Activated CD4-positive, alpha-beta memory T cell treated with anti-CD3 and anti-CD28 coated beads for 36 hours (primary cell): ENCODE measurements at places on chromosomes 6 and 20. TPM values are rescaled to one million over a fixed set of nuclear protein-coding genes. Genes with fewer than 3 reads are reported as not detected.

The FAM217B gene
- 18.4 TPM for total RNA-seq

The CLIC5 gene
- 8.0 TPM for total RNA-seq

The MRAP2 gene
- not detected for total RNA-seq

The CTAGE9 gene
- not detected for total RNA-seq

DNA sequence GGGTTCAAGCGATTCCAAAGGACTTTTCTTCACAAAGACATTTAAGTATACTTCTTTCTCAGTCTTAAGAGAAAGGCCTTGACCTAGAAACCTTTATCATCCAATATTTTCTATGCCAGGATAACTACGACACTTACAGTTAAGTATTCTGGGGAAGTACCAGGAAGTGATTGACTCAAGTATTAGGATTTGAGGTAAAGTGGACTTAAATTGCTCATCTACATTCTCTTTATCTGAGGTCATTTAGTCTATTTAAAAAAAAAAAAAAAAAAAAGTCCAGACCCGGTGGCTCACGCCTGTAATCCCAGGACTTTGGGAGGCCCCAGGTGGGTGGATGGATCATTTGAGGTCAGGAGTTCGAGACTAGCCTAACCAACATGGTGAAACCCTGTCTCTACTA, 114.7 kb downstream of the ZFAND3 start:
- H3K27ac ChIP-seq, result no peak overlapping the region
- no peak for DNase-seq

GRCh38 chr6:43120101-43120763, 44.1 kb downstream of the PTK7 start:
- H3K4me1 ChIP-seq, result no peaks in the 10 kb centered on the region
- no peak overlapping the region for H3K4me3 ChIP-seq
- H3K27me3 ChIP-seq, result no peaks in the 10 kb centered on the region

DNA sequence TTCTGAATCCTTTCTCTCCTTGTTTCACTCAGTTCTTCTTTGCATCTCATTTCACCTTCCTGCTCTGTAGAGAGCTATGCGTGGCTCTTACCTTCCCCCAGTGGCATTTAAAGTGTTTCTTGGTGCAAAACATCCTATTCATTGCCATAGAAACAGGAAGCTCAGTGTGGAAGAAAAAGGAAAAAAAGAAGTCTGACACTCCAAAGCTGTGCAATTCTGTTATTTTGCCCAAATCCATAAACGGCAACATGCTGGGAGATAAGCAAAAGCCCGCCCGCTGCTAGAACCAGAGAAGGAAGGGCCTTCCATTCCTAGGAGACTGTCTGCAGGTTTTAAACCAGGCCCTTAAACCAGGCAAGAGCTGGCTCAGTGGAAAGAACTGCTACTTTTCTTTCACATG, 247.1 kb downstream of the HIVEP2 start:
- H3K4me3 ChIP-seq, result no peak overlapping the region
- no peak for DNase-seq
- no peaks in the 10 kb centered on the region for H3K36me3 ChIP-seq
- H3K27ac ChIP-seq, result no peak overlapping the region

DNA sequence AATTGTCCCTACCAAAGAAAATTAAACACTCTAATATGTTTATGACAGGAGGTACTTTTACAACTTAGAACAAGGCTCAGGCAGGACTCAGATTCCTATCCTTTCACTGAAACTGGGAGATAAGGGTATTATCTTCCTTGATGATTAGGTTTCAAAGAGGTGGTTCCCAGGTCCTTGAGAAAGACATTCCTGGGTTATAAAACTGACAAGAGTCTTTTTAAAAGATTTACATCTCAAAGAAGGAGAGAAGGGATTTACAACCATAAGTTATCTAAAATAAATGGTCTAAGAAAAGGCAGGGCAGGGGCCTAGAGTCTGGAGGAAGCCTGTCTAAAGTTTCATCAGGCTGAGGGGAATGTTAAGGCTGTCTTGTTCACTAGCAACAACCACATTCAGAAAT, 1492.5 kb downstream of the HACE1 start:
- no peaks in the 10 kb centered on the region for H3K27me3 ChIP-seq
- H3K4me1 ChIP-seq, result no peaks in the 10 kb centered on the region
- no peak overlapping the region for H3K4me3 ChIP-seq

DNA sequence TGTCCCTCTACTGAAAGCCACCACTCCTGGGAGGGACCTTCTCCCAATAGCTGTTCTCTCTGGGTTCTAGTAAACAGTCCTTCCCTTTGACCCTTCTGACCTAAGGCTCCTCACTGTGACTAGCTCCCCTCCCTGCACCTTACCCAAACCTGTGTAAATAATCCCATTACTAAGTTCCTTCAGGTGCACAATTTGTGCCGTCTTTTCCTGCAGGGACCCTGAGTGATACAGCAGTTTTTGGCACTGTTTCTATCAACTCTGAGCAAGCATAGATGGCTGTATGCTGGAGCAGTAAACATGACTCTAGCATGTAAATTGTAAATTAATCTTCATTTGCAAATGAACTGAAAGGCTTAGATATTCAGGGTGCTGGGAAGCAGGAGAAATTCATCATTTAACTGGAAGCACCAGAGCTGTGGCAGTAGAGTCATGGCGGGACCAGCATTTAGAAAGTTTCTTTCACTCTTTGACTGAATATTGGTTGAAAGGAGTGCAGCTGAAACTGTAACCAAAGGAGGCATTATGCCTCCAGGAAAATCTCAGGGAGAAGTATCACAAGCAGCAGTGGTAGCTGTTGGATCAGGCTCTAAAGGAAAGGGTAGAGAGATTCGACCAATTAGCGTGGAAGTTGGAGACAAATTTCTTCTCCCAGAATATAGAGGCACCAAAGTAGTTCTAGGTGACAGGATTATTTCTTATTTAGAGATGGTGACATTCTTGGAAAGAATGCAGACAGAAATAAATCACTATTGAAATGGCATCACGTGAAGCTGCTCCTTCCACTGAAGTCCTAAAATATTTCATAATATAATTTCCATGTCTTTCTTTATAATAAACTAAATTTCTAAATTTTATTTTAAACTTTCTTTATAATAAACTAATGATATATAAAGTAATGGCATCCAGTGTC, 117.8 kb downstream of the TCP11 start:
- DNase-seq, result no peak
- peaks cover 4% of the 10 kb centered on the region for H3K36me3 ChIP-seq
- H3K4me3 ChIP-seq, result no peak overlapping the region

DNA sequence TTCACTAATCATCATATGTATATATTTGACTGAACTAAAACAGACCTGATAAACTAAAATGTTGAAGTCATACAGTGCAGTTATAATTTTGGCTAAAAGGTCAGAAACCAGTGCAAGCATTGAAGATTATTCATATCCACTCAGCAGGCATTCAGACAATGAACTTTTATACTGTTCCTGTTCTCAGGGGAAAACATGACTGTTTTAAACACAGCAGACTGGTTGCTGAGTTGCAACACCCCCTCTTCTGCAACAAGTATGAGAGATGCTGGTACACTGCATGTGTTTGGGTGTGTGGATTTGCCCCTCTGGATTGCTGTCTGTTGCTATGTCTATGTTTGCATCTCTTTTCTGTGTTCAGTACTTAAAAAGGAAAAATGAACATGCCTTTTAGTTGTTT, 206.8 kb downstream of the EYA4 start:
- no peak overlapping the region for H3K27ac ChIP-seq
- DNase-seq, result no peak
- peaks cover 2% of the 10 kb centered on the region for H3K27me3 ChIP-seq
- no peak overlapping the region for H3K4me3 ChIP-seq

DNA sequence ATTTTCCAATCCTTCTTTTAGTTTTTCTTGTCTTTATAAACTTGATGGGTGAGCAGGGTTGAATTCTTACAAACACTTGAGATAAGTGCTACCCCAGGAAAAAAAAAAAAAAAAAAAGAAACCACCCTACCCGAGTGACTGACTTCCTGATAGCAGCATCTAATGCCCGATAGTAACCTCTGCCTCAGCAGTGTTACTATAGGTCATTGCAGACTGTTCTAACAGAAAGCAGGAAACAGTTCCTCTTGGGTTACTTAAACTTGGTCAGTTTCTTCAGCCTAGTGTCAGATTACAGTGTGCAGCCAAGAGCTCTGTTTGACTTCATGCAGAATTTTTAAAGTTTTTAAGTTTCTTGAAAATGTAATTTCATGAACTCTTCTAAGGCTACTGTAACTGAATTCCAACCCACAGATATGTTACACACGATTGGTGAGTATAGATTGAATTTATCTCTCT, 2.1 kb downstream of the MYLIP start:
- DNase-seq, result peak; percentile 56
- peaks cover 44% of the 10 kb centered on the region for H3K4me1 ChIP-seq
- no peaks in the 10 kb centered on the region for H3K27me3 ChIP-seq

DNA sequence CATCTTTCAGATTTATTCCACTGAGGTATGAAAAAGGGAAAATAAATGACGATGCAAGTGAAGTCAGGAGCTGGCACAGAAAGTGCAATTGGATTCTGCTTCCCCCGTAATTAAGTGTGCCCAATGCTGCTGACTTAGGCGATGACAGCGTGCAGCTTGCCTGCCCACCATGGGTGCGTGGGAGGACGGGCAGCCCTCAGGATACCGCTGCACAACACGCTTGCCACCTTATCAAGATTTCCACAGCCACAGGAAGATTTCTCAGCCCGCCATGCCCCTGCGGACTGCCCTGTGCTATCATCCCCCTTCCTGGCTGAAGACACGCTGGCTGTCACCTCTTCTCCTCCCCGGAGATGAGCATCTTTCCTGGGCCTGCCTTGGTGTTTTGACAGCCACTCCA, 103.3 kb upstream of the BACH2 start:
- peak; percentile 72 for DNase-seq
- H3K4me1 ChIP-seq, result peaks cover 91% of the 10 kb centered on the region
- peak overlapping the region; percentile 71 for H3K4me3 ChIP-seq
- peaks cover 13% of the 10 kb centered on the region for H3K36me3 ChIP-seq
- peak overlapping the region; percentile 93 for H3K27ac ChIP-seq
- H3K27me3 ChIP-seq, result no peaks in the 10 kb centered on the region

DNA sequence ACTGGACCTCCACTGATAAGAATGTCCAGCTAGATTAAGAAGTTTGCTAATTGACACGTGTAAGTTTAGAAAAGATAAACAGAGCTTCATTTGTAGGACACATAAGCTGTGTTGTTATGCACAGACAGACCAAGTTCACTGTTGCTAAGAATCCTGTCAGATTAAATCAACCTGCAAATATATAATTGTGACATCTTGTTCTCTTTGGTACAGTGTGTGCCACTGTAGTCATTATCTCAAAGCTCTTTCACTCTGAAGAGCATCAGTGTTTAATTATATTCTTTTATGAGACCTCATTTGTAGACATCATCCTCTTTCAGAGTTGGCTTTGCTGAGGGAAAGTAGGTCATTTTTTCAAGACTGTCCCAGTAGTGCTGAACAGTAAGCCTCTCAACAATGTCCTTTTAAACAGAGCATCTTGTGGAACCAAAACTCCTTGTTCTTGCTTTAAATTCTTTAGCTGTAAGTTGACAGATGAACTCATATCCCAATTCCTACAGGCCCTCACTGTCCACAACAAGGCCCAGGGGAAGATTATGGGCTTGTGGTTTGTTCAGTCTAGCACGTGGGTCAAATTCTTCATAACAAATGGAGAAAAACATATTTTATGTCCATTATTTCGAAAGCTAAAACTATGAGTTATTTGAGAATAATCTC, 252.4 kb downstream of the HDGFL1 start:
- H3K27ac ChIP-seq, result no peak overlapping the region
- DNase-seq, result no peak
- H3K27me3 ChIP-seq, result no peaks in the 10 kb centered on the region

- H3K4me3 ChIP-seq, result no peak overlapping the region
- peaks cover 11% of the 10 kb centered on the region for H3K27me3 ChIP-seq
- DNase-seq, result no peak
- no peaks in the 10 kb centered on the region for H3K36me3 ChIP-seq
These were observed 156.8 kb upstream of the KCNQ5 start for GRCh38 chr6:72464791-72465691.

DNA sequence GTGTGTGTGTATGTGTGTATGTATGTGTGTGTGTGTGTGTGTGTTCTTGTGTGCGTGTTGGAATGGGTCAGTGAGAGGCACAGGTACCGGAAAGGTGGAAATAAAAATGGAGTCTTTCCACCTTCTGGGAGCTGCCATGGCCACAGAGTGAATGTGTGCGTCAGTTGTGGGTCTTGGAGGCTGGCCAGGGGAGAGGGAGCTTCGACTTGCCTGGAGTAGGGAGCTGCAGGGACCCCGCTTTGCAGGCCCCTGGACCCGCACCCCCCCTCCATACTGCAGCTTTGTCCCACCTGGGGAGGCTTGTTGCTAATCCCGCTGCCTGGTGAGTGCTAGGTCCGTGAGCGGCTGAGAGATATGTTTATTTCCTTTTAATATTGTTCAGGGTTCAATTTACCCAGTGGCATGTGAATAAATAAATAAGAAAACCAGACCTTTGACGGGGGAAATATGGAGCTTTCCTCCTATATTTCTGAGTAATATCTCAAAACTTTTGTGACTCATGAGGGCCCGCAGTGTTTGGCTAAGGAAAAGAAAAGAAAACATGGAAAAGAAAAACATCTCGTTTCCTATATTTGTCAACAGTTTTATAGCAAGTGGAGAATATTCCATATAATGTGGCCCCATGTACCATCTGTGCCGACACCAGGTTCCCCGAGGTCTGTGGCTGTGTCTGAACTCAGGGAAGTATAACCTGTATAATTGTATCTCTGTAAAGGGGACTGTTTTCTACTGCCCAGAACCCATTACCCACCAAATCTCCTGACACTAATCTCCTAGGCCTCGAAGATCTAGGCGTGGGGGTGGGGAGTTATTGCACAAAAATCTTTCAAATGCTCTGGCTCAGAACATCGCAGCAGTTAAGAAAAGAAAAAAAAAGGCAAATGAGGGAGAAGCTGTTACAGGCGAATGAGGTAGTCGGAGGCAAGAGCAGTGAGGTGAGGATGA, 24.6 kb upstream of the CCDC167 start:
- H3K36me3 ChIP-seq, result no peaks in the 10 kb centered on the region
- no peak overlapping the region for H3K4me3 ChIP-seq
- H3K4me1 ChIP-seq, result peaks cover 52% of the 10 kb centered on the region
- H3K27ac ChIP-seq, result no peak overlapping the region
- H3K27me3 ChIP-seq, result no peaks in the 10 kb centered on the region
- no peak for DNase-seq

DNA sequence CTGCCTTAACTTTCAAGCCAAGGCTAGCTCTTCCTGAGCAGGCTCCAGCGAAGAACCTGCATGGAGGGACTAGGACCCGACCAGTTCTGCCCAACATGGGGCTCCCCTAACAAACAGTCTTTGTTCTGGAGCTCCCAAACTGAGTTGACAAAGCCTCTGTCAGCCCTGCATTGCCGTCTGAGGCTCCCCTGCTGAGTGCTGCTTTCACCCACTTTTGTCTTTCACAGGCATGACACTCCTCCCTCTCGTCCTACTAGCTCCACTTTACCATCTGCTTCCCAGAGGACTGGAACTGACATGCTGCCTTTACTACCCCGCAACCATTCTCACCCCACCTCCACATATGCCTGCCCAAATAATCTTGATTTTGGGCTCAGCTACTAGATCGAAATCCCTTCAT, 45.1 kb upstream of the B4GALT5 start:
- no peaks in the 10 kb centered on the region for H3K36me3 ChIP-seq
- no peak overlapping the region for H3K27ac ChIP-seq
- H3K4me3 ChIP-seq, result no peak overlapping the region
- H3K4me1 ChIP-seq, result no peaks in the 10 kb centered on the region
